Neural progenitor cell (in vitro differentiated cells): ENCODE measurements at places on chromosomes 4 and X. TPM values are rescaled to one million over a fixed set of nuclear protein-coding genes. Genes with fewer than 3 reads are reported as not detected.

DNA sequence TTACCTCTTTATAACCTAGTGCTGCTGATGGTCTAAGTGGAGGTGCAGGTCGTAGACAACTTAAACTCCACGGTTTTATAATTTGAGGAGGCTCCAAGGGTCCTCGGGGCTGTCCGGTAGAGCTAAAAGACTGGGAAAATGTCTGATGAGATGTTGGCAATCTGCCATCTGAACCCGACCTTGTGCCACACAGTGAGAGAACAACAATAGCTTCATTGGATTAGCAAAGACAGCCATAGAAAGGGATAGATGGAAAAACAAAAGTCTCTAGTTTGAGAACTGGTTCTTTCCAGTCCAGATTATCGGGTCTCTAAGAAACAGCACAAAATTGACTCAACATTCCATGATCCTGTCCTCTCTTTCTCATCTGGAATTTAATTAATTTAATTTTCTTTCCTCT is 31.6 kb downstream of the CD40LG start:
- peak; percentile 6 for DNase-seq
- H3K27me3 ChIP-seq, result no peaks in the 10 kb centered on the region
- no peak overlapping the region for H3K27ac ChIP-seq
- H3K4me3 ChIP-seq, result no peak overlapping the region
- H3K4me1 ChIP-seq, result no peaks in the 10 kb centered on the region

- H3K27ac ChIP-seq, result no peak overlapping the region
- no peaks in the 10 kb centered on the region for H3K36me3 ChIP-seq
- no peak overlapping the region for H3K4me3 ChIP-seq
- no peaks in the 10 kb centered on the region for H3K4me1 ChIP-seq
- no peak for DNase-seq
Measured at GRCh38 chr4:42331914-42332368, 65.3 kb upstream of the SHISA3 start.

The PFKFB1 gene
- total RNA-seq, result 0.17 and 0.74 TPM in 2 replicates

- no peaks in the 10 kb centered on the region for H3K27me3 ChIP-seq
- H3K27ac ChIP-seq, result no peak overlapping the region
- no peak for DNase-seq
- no peaks in the 10 kb centered on the region for H3K4me1 ChIP-seq
- no peak overlapping the region for H3K4me3 ChIP-seq
Measured at GRCh38 chr4:108937066-108937465, 174.2 kb upstream of the ETNPPL start.

GRCh38 chrX:10441464-10441863 is 178.9 kb downstream of the MID1 start:
- no peaks in the 10 kb centered on the region for H3K36me3 ChIP-seq
- no peak overlapping the region for H3K27ac ChIP-seq
- DNase-seq, result no peak
- H3K27me3 ChIP-seq, result no peaks in the 10 kb centered on the region
- H3K4me1 ChIP-seq, result no peaks in the 10 kb centered on the region

DNA sequence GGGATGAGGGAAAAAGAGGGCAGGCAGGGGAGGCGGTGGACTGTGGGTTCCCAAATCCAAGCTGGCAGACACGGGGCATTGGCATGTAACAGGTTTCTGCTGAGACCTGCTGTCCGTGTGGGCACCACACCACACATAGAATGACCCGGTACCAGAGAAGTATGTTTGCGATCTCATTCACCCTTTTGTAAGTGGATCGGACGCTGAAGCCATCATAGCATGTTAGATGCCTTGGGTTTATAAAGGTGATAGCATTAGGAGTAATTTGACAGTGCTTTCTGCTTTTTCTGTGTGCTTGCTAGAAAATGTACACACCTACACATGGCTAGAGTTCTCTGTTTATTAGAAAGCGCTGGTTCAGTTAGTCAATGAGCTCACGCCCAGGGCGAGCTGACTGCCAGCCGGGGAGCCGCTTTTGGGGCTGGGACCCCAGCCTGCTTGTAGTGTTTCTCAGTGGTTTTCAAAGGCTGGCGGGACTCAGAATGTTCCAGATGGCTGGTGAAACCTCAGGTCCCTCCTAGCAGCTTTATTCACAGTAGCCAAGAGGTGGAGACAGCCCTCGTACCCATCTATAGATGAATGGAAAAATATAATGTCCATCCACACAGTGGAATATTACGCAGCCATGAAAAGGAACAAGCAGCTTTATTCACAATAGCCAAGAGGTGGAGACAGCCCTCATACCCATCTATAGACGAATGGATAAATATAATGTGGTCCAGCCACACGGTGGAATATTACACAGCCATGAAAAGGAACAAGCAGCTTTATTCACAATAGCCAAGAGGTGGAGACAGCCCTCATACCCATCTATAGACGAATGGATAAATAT is 579 bp downstream of the IL3RA start:
- no peak overlapping the region for H3K4me3 ChIP-seq
- no peaks in the 10 kb centered on the region for H3K36me3 ChIP-seq
- DNase-seq, result no peak
- no peaks in the 10 kb centered on the region for H3K4me1 ChIP-seq

- H3K4me1 ChIP-seq, result peaks cover 10% of the 10 kb centered on the region
- H3K27ac ChIP-seq, result no peak overlapping the region
- no peaks in the 10 kb centered on the region for H3K36me3 ChIP-seq
- no peak overlapping the region for H3K4me3 ChIP-seq
Measured at GRCh38 chr4:173002830-173003561, 165.6 kb upstream of the GALNT7 start.

DNA sequence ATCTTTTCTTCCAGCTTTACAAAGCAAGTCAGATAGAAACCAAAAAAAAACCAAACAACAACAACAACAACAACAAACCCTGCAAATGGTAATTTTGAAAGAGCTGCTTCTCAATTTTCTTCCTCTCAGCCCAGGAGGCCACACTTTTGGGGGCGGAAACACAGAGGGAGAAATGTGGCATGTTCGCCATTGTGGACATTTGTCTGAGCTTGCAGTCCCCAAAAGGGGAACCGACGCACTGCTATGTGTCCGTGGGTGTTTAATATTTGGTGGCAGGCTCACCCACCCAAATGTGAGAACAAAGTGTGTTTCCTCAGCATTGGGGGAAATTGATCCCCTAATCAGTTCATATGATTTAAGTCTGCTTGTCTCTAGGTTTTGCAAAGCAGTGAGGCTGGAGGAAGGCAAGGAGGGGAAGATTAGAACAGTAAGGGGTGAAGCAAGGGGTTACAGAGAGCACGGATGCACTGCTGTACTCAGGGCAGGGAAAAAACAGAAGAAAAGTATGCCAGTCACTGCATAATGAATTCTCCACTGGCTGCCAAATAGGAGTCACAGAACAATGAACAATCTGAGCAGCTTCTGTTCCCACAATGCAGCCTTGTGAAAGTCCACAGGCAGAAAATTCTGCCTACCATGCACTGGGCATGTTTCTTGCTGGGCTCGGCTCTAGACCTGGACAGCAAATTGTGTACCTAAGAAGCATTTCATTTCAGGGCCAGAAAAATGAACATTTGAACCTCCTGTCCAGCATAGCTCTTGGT is 74.7 kb upstream of the GPM6B start:
- DNase-seq, result peak; percentile 2
- no peaks in the 10 kb centered on the region for H3K27me3 ChIP-seq
- H3K27ac ChIP-seq, result no peak overlapping the region
- no peak overlapping the region for H3K4me3 ChIP-seq
- H3K36me3 ChIP-seq, result no peaks in the 10 kb centered on the region

- no peak for DNase-seq
- no peak overlapping the region for H3K27ac ChIP-seq
- no peaks in the 10 kb centered on the region for H3K27me3 ChIP-seq
- no peak overlapping the region for H3K4me3 ChIP-seq
Measured at GRCh38 chr4:80412322-80412721, 76.8 kb downstream of the CFAP299 start.

DNA sequence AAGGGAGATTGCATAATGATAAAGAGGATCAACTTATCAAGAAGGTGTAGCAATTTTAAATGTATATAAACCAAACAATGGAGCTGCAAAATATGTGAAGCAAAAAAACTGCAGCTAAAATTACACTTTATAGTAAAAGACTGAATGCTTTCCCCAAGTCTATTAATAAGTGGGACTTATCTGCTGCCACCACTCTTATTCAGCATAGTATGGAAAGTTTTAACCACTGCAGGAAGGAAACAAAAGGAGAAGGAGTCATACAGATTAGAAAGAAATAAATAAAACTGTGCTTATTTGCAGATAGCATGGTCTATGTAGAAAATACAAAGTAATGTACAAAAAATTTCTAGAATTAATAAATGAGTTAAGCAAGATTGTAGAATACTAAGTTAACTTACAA is 94.1 kb upstream of the GK2 start:
- H3K4me1 ChIP-seq, result peaks cover 23% of the 10 kb centered on the region
- H3K27me3 ChIP-seq, result no peaks in the 10 kb centered on the region
- no peak overlapping the region for H3K27ac ChIP-seq
- H3K4me3 ChIP-seq, result no peak overlapping the region

DNA sequence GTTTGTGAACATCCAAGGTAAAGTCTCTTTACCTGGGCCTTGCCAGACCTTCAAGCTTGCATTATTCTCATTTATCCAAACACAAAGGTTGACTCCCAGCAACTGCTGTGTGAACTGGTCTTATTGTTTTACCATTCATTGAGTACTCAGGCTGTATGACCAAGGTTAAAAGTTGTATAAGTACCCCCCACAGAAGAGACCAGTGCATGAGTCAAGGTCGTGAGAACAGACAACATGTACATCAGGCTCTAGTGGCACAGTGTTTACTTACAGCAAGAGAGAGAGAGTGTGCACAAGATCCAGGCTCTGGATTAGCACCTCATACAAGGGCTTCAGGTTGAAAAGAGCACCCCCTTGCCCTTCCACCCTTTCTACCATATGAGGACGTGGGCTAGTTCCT is 77.4 kb upstream of the EFNB1 start:
- no peak overlapping the region for H3K4me3 ChIP-seq
- no peaks in the 10 kb centered on the region for H3K4me1 ChIP-seq
- H3K27me3 ChIP-seq, result no peaks in the 10 kb centered on the region
- DNase-seq, result no peak

DNA sequence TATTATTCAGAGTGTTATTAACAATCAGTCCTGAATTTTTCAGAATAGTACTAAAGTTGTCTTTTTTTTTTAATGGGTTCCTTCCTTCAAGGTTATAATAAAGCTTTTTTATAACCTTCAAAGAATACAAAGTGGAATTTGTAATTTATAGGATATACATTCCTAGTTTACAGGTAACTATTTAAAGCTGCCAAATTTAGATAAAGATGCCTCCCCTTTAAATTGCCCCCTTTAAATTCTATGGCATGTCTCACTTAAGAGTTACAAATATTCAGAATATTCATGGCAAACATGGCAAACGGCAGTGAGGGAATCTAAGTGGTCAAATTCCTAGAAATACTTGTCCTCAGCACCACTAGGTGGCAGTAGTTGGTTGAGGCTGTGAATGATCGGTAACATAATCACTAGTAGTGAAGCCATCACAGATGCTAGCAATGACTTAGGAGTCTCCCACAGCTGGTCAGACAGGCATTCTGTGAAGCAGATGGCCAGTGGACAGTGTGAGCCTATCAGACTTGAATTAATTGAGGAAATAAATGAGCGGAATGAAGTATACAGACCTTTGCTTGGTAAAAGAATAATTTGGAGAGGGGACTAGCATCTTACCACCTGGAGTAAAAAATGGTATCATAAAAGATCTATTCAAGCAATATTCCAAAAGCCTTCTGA is 86.4 kb downstream of the CBR4 start:
- DNase-seq, result peak; percentile 82
- peaks cover 38% of the 10 kb centered on the region for H3K36me3 ChIP-seq

The HAND2 gene
- 0.09 TPM in 1 of 2 replicates, not detected in the other for total RNA-seq

The ETDB gene
- not detected in 2 replicates for total RNA-seq

- no peaks in the 10 kb centered on the region for H3K36me3 ChIP-seq
- no peaks in the 10 kb centered on the region for H3K27me3 ChIP-seq
- H3K27ac ChIP-seq, result no peak overlapping the region
- H3K4me3 ChIP-seq, result no peak overlapping the region
Measured at GRCh38 chr4:185039508-185040273, 21.4 kb downstream of the HELT start.

The STATH gene
- total RNA-seq, result not detected in 2 replicates

DNA sequence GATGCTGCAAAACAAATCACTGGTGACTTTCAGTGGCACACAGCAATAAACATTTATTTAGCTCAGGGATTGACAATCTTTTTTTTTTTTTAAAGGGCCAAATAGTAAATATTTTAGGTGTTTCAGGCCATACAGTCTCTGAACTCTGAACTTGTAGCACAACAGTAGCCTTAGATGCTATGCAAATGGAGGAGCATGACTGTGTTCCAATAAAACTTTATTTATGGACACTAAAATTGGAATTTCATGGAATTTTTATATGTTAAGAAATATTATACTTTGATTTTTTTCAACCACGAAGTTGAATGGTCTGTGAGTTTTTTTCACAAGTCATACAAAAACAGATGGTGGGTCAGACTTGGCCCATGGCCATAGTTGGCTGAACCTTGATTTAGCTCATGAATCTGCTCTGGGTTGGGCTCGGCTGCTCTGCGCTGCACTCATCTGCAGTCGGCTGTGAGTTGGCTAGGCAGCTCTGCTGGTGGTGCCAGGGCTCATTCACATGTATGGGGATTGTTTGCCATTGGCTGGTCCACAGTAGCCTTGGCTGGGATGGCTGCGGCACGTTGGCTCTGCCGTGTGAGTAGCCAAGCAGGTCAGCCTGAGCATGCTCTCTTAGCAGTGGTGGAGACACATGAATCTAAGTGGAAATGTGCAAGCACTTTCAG is 231.7 kb upstream of the PGRMC2 start:
- H3K27me3 ChIP-seq, result no peaks in the 10 kb centered on the region
- no peak for DNase-seq
- no peak overlapping the region for H3K4me3 ChIP-seq
- H3K36me3 ChIP-seq, result no peaks in the 10 kb centered on the region
- no peak overlapping the region for H3K27ac ChIP-seq

- DNase-seq, result no peak
- H3K27ac ChIP-seq, result no peak overlapping the region
- no peaks in the 10 kb centered on the region for H3K27me3 ChIP-seq
- H3K36me3 ChIP-seq, result peaks cover 3% of the 10 kb centered on the region
- peaks cover 26% of the 10 kb centered on the region for H3K4me1 ChIP-seq
Measured at GRCh38 chrX:133880032-133880443, 105.4 kb downstream of the GPC3 start.

- DNase-seq, result no peak
- H3K27me3 ChIP-seq, result no peaks in the 10 kb centered on the region
- H3K36me3 ChIP-seq, result no peaks in the 10 kb centered on the region
- H3K4me1 ChIP-seq, result peaks cover 13% of the 10 kb centered on the region
Measured at GRCh38 chr4:138981930-138982390, 33.6 kb upstream of the NOCT start.

- H3K27ac ChIP-seq, result no peak overlapping the region
- no peaks in the 10 kb centered on the region for H3K27me3 ChIP-seq
- no peaks in the 10 kb centered on the region for H3K36me3 ChIP-seq
Measured at GRCh38 chrX:81527881-81528440, 326.1 kb downstream of the SH3BGRL start.

GRCh38 chrX:53316111-53316859 is 34.9 kb upstream of the IQSEC2 start:
- no peaks in the 10 kb centered on the region for H3K4me1 ChIP-seq
- no peaks in the 10 kb centered on the region for H3K36me3 ChIP-seq
- no peak overlapping the region for H3K27ac ChIP-seq
- no peak for DNase-seq

GRCh38 chr4:182179105-182179504 is 64.1 kb upstream of the TENM3 start:
- H3K36me3 ChIP-seq, result no peaks in the 10 kb centered on the region
- H3K4me3 ChIP-seq, result peak overlapping the region; percentile 23
- peak; percentile 87 for DNase-seq
- H3K27ac ChIP-seq, result peak overlapping the region; percentile 64
- peaks cover 54% of the 10 kb centered on the region for H3K4me1 ChIP-seq
- no peaks in the 10 kb centered on the region for H3K27me3 ChIP-seq

- no peaks in the 10 kb centered on the region for H3K36me3 ChIP-seq
- DNase-seq, result no peak
- H3K4me1 ChIP-seq, result no peaks in the 10 kb centered on the region
- H3K27me3 ChIP-seq, result no peaks in the 10 kb centered on the region
Measured at GRCh38 chrX:5242091-5242790, 986.4 kb downstream of the NLGN4X start.
